ENCODE measurements at places on chromosomes 5 and 9. TPM values are rescaled to one million over a fixed set of nuclear protein-coding genes. Genes with fewer than 3 reads are reported as not detected.

DNA sequence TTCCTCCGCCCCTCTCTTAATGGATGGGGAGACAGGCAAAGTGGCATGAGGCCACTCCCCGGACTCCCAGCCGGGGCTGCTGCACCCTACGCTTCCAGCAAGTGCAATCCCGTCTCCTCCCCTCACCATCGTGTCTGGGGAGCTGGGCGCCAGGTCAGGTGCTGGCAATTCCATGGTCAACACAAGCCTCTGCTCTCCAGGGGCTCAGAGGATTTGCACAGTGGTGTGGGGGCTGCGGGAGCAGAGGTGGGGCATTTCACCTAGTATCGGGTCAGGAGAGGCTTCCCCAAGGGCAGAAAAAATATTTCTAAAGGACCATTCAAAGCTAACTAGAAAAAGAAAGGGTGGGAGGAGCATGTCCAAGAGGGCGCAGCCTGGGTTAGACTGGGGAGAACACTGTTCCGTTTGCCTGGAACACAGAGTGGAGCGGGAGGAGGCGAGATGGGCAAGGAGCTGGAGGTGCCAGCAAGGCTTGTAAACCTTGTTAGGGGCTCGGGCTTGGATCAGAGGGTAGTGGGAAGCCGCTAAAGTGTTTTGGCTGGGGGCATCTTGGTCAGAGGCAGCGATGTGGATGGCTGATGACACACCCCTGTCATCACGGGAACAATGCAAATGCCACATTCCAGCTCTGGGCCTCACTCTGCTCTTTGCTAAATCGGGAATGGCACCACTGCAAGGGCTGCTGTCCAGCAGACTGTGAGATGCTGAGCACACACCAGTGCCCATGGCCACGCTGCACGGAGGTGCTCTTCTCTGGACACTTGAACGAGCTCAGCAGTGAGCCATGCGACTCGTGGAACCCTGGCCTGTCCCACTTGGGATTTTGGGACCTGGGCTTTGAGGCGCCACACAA is 191.7 kb downstream of the CDK5RAP2 start:
- DNase-seq = no peak

Gene MED27
- total RNA-seq = 14.2 TPM

DNA sequence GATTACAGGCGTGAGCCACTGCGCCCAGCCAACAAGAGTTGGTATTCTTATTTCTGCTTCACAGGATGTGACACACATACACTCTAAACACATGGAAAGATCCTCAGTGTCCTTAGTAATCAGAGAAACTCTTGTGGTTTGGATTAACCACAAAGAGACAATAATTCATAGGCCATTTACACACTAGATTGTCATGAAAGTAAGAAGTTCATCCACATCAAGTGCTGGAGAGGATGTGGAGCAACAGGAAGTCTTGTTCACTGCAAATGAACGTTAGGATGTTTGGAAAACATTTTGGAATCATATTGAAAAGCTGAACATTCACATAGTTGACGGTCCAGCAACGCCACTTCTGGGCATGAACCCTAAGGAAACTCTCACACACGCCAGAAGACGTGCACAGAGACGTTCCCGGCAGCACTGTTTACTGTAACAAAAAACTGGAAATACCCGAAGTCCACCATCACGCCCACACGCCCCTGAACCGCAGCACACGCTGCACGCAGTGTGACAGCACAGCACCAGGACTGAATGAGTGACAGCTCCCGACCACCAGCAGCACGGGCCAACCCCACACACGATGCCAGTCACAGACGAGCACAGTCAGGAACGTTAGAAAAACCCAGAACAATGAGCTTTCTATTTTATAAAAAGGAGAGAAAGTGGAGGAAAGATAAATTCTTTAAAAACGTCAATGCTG is 87.6 kb downstream of the COL23A1 start:
- DNase-seq = no peak

- no peak for DNase-seq
Measured at GRCh38 chr5:156471893-156472292, 144.9 kb downstream of the SGCD start.

GRCh38 chr5:31492869-31493268 is 39.0 kb downstream of the DROSHA start:
- no peak for DNase-seq

Gene NR4A3
- 3.8 TPM for total RNA-seq

DNA sequence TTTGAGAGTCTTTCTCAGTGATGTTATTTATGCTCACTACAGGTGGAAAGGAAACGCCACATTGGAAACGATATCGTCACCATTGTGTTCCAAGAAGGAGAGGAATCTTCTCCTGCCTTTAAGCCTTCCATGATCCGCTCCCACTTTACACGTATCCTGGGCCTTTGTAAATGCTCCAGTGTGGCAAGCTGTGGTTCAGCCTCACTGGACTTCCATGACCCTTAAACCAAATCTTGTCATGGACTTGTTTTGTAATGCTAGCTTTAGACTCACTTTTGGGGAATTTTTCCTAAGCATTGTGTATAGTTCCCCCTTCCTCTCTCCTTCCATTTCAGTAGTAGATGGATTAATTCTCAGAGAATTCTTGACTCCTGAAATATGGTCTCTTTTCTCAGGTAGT is 60.9 kb upstream of the SLC2A8 start:
- DNase-seq = no peak

Gene C7
- total RNA-seq = 302 TPM

Gene PDGFRB
- 120 TPM for total RNA-seq

- DNase-seq = no peak
Measured at GRCh38 chr5:23268136-23268535, 239.3 kb upstream of the PRDM9 start.

DNA sequence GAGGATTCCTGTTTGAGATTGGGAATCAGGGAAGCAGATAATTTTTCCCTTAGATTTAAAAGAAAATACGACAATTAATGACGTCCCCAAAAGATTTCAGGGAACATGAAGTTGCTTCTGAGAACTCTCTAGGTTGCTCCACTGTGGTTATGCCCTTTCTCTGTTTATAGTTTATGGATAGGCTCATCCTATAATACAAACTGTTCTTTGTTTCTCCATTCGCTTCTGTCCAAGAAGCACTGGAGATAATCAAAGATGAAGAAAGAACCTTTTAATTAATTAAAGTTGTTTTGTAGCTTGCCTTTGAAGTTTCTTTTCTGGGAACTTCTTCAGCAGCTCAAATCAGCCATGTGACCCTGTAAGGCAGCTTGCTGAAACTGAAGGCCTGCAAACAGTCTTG is 87.5 kb downstream of the CHSY3 start:
- DNase-seq = no peak

- no peak for DNase-seq
Measured at GRCh38 chr5:137192293-137192743, 306.8 kb downstream of the SPOCK1 start.

DNA sequence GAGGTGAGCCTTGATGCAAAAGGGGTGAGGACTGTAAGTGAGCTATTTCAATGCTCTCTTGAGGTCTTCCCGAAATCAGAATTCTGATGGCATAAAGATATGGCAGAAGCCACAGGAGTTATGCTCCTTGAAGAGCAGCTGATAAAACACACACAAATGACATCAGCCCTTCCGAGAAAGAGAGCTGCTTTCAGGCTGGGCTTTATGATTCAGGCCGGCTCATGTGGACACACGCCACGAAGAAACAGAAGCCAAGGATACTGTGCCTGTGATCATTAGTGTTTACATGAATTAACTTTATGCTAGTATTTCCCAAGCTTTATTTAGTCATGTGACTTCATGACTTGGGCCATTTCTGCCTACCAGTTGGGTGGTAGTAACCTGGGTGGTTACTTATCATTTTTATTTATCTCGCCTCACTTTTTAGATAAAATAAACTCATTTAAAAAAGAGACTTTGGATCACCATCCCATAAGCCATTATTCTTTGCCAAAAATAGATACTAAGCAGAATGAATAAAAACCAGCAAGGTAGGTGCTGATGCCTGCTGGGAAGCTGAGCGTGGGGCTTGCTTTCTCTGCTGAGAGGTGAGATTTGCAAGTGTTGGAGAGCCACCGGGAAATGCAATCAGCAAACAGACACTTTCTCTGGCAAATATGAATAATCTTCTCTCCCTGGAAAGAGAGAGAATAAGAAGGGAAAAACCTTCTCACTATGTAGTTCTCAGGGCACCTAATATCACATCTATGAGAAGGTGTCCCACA is 73.0 kb upstream of the SLC25A51 start:
- no peak for DNase-seq

- DNase-seq = no peak
Measured at GRCh38 chr5:63233911-63234310, 655.3 kb downstream of the LRRC70 start.

Gene PCDHGB3
- 2.6 TPM for total RNA-seq

Gene GLRX
- 88.4 TPM for total RNA-seq

- DNase-seq = no peak
Measured at GRCh38 chr5:84397385-84397784, 12.7 kb upstream of the EDIL3 start.

DNA sequence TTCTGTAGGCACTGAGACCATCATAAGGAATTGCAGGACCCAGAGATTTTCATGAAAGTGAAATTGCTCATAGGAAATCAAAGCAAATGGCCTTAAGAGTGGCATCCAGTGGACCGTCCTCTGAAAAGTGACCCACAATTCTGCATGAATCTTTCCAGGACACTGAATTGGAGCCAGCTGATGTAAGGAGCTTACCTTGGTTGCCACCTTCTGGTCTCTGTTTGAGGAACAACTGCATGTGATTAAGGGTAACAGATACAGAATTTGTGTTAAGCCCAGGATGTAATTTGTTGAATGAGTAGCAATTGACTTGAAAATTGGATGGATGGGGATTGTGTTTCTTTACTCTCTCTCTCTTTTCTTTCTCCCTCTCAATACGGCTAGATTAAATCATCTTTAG is 49.9 kb upstream of the GAS1 start:
- no peak for DNase-seq

GRCh38 chr5:52989025-52989780 is at the start of gene ITGA2:
ITGA2 (plus strand) TSS chr5:52989352; CDS start chr5:52989469, 117 bp downstream.
- peak; percentile 78 for DNase-seq

DNA sequence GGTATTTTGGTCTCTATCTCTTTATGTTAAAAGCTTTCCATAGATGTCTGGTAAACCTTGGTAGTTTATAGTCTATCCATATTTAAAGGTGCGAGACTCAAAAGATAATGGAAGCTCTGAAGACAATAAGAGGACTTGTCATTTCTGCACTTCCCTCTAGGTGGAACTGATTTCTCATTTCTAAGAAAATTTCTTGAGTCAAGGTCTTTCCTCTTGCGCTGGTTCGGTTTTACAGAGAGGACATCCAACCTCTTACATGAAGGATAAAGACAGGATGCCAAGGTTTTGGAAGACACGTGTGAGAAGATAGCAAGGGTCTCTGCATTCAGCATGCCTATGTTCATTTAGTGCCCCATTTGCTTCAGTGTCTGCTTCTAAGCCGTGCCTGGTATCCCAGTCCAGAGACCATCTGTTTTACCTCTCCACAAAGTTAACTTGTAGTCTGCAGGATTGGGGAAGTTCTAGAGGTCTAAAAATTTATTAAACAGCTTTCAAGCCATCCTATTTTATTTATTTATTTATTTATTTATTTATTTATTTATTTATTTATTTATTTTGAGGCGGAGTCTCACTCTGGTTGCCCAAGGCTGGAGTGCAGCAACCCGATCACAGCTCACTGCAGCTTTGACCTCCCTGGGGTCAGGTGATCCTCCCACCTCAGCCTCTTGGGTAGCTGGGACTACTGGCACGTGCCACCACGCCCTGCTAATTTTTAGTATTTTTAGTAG is 41.6 kb downstream of the KIAA1191 start:
- DNase-seq = no peak

Gene SLC6A19
- not detected for total RNA-seq

GRCh38 chr9:124205686-124206352 is 51.9 kb upstream of the NEK6 start:
- DNase-seq = no peak

DNA sequence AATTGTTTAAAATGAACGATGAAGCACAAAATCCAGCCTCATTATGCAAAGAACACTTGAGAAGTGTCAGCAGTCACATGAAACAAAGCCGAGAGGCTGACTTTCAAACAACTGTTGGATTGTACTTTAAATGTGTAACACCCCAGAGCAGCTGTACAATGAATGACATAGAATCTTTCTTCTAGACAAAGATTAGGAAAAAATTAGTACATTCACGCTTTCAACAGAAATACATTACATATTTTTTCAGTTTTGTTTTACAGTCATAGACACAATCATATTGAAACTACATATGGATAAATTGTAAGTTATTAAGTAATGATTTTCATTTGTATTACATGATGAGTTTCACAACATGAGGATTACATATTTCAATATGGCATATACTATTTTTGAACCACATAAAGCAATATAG is 10.6 kb upstream of the AGXT2 start:
- no peak for DNase-seq

- DNase-seq = no peak
Measured at GRCh38 chr5:32989815-32990214, 278.7 kb downstream of the NPR3 start.

Gene IL5
- total RNA-seq = not detected

Measured in upper lobe of right lung (tissue), 1 donor.